Activated T-helper 17 cell treated with anti-CD3 and anti-CD28 coated beads, Interleukin-2, amount 50 U/mL, for 72 hours (primary cell): ENCODE measurements at places on chromosomes 16 and 17. TPM values are rescaled to one million over a fixed set of nuclear protein-coding genes. Genes with fewer than 3 reads are reported as not detected.

DNA sequence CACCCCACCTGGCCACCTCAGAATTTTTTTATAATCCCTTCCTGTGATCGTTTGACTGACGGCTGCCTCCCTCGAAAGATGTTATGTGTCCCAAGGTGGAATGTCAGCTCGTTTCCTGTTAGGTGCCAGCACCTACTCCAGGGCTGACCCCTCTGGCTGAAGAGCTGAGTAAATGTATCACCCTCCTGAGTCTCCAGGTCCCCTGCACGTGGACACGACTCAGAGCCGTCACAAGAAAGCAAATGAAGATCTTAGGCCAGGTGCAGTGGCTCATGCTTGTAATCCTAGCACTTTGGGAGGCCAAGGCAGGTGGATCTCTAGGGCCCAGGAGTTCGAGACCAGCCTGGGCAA lies 273.2 kb downstream of the C16orf95 start:
- H3K4me1 ChIP-seq = no peaks in the 10 kb centered on the region
- peaks cover 3% of the 10 kb centered on the region for H3K27me3 ChIP-seq
- no peak for ATAC-seq
- H3K36me3 ChIP-seq = no peaks in the 10 kb centered on the region
- H3K27ac ChIP-seq = no peak overlapping the region
- no peak overlapping the region for H3K4me3 ChIP-seq

The LPO gene
- 0.16 TPM for total RNA-seq

DNA sequence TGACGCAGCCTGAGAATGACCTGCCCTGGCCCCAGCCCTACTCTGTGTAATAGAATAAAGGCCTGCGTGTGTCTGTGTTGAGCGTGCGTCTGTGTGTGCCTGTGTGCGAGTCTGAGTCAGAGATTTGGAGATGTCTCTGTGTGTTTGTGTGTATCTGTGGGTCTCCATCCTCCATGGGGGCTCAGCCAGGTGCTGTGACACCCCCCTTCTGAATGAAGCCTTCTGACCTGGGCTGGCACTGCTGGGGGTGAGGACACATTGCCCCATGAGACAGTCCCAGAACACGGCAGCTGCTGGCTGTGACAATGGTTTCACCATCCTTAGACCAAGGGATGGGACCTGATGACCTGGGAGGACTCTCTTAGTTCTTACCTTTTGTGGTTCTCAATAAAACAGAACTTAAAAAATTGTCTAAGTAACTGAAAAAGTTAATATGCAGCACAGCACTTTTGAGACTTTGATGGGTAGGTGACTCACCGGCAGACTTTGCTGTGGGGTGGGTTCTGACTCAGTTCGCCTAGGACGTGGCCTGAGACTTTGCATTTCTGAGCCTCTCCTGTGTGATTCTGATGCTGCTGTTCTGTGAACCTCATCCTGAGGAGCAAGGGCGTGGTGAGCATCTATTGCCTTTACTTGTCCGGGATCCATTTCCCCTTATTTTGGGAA lies 5.7 kb downstream of the LAT start:
- ATAC-seq = peak; percentile 92
- peak overlapping the region; percentile 86 for H3K4me3 ChIP-seq
- H3K4me1 ChIP-seq = peaks cover 35% of the 10 kb centered on the region
- no peaks in the 10 kb centered on the region for H3K27me3 ChIP-seq
- peaks cover 71% of the 10 kb centered on the region for H3K36me3 ChIP-seq

The HSPB9 gene
- total RNA-seq = not detected

GRCh38 chr17:78669975-78670518 lies 92.9 kb upstream of the DNAH17 start:
- H3K4me3 ChIP-seq = no peak overlapping the region
- H3K4me1 ChIP-seq = peaks cover 50% of the 10 kb centered on the region
- H3K27me3 ChIP-seq = no peaks in the 10 kb centered on the region
- no peak for ATAC-seq
- H3K27ac ChIP-seq = peak overlapping the region; percentile 11

- no peak overlapping the region for H3K27ac ChIP-seq
- no peaks in the 10 kb centered on the region for H3K27me3 ChIP-seq
- H3K4me3 ChIP-seq = no peak overlapping the region
- no peaks in the 10 kb centered on the region for H3K36me3 ChIP-seq
- H3K4me1 ChIP-seq = no peaks in the 10 kb centered on the region
Measured at GRCh38 chr16:15933781-15934180, 15.6 kb upstream of the ABCC1 start.

GRCh38 chr16:3511286-3512180 lies 10.7 kb downstream of the CLUAP1 start:
- H3K4me3 ChIP-seq = peak overlapping the region; percentile 64
- H3K4me1 ChIP-seq = peaks cover 34% of the 10 kb centered on the region
- no peak for ATAC-seq
- peak overlapping the region; percentile 84 for H3K27ac ChIP-seq
- no peaks in the 10 kb centered on the region for H3K27me3 ChIP-seq

The ATP6V0A1 gene
- total RNA-seq = 14.6 TPM

The RPRML gene
- not detected for total RNA-seq

DNA sequence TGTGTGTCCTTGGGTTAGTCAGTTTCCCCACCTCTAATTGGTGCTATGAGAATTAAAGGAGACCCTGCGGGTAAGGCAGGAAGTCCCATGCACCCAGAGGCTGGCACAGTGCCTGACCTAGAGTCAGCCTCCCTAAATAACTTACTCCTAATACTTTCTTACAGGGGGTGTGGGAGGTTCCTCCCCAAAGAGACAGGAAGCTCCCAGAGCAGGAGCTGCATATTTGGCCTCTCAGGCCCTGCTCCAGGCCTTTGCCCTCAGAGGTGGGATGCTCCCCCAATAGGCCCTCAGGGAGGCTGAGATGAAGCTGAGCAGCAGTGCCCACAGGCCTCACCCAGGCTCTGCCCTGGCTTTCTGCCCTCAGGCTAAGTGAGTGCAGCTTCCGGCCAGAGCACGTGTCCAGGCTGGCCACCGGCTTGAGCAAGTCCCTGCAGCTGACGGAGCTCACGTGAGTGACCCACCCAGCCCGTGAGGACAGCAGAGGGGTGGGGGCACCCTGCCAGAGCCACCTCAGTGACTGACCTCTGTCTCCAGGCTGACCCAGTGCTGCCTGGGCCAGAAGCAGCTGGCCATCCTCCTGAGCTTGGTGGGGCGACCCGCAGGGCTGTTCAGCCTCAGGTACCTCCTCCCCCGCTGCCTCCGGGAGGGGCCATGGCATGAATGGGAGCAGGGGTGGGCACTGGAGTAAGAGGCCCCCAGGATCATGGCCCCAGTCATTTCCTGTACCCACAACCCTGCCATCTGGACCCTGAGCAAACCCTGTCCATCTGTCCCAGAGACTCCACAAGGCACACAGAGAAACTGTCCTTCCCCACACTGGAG lies 31.1 kb upstream of the CPNE2 start:
- peak overlapping the region; percentile 74 for H3K27ac ChIP-seq
- peaks cover 7% of the 10 kb centered on the region for H3K4me1 ChIP-seq
- H3K36me3 ChIP-seq = peaks cover 75% of the 10 kb centered on the region
- H3K27me3 ChIP-seq = no peaks in the 10 kb centered on the region

The HBZ gene
- total RNA-seq = not detected

- no peak for ATAC-seq
Measured at GRCh38 chr17:82698974-82699442, 510 bp upstream of the RAB40B start.

The COX6A2 gene
- not detected for total RNA-seq

GRCh38 chr16:75377729-75378386 lies 55.4 kb downstream of the CFDP1 start:
- H3K27me3 ChIP-seq = no peaks in the 10 kb centered on the region
- no peak for ATAC-seq
- peaks cover 58% of the 10 kb centered on the region for H3K36me3 ChIP-seq
- peaks cover 48% of the 10 kb centered on the region for H3K4me1 ChIP-seq
- no peak overlapping the region for H3K4me3 ChIP-seq

GRCh38 chr17:78737332-78737731 lies 44.7 kb downstream of the CYTH1 start:
- peak overlapping the region; percentile 91 for H3K4me3 ChIP-seq
- peaks cover 71% of the 10 kb centered on the region for H3K4me1 ChIP-seq
- peak; percentile 22 for ATAC-seq

GRCh38 chr17:43756201-43756600 lies 2.4 kb downstream of the SOST start:
- no peak for ATAC-seq
- no peak overlapping the region for H3K27ac ChIP-seq
- no peak overlapping the region for H3K4me3 ChIP-seq
- H3K4me1 ChIP-seq = no peaks in the 10 kb centered on the region

The MAP3K3 gene
- total RNA-seq = 38.7 TPM
